ENCODE measurements at places on chromosomes 16 and 17.

- no peak for DNase-seq
Measured at GRCh38 chr16:74168445-74168844, 128.2 kb upstream of the PSMD7 start.

DNA sequence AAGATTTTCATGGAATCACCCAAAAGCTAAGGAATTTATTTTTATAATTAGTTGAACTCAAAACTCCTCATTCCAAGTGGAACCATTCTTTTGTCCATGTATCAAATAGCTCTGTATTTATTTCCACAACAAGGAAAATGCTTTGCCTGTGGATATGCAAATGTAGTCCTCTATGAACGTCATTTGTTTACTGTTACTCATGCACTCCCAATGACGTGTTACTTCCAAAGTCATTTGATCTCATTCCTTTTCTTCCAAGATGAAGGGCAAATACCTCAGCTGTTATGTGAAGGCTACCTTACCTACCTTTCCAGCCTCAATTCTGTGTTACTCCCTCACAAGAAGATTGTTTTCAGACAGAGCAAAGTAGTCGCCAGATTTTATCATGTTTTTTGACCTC lies 83.7 kb downstream of the ITFG1 start:
- no peak for DNase-seq

DNA sequence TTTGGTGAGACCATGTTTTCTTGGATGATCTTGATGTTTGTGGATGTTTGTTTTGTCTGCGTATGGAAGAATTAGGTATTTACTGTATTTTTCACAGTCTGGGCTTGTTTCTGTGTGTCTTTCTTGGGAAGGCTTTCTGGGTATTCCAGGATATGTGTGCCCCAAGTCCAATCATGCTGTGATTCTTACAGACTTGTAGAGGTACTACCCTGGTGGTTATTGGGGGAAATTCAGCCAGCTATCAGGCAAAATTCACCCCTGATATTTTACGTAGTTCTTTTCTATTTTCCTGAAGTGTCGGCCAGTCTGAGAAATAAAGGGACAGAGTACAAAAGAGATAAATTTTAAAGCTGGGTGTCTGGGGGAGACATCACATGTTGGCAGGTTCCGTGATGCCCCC lies 33.4 kb upstream of the ARL4D start:
- DNase-seq: no peak

DNA sequence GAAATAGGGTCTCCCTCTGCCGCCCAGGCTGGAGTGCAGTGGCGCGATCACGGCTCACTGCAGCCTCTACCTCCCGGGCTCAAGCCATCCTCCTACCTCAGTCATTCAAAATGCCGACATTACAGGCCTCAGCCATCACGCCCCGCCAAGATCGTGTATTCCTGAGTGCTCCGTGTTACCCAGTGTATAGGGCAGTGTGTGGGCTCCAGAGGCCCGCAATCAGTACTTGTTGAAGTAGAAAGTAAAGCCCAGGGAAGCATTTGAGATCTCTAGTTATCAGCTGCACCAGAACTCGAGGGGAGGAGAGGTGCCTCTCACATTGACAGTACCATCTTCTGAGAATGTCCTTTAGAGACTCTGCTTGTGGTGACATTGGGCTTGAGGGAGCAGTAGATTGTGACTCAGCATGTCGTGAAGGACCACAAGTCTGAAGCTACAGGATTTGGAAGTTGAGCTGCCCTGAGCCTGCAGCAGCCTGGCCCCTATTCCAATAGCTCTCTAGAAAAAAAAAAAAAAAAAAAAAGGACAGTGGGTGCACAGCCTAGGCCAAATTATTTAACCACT lies 1.1 kb upstream of the PRPSAP1 start:
- DNase-seq: no peak

- no peak for DNase-seq
Measured at GRCh38 chr17:76658242-76658662, 14.7 kb upstream of the ST6GALNAC1 start.

DNA sequence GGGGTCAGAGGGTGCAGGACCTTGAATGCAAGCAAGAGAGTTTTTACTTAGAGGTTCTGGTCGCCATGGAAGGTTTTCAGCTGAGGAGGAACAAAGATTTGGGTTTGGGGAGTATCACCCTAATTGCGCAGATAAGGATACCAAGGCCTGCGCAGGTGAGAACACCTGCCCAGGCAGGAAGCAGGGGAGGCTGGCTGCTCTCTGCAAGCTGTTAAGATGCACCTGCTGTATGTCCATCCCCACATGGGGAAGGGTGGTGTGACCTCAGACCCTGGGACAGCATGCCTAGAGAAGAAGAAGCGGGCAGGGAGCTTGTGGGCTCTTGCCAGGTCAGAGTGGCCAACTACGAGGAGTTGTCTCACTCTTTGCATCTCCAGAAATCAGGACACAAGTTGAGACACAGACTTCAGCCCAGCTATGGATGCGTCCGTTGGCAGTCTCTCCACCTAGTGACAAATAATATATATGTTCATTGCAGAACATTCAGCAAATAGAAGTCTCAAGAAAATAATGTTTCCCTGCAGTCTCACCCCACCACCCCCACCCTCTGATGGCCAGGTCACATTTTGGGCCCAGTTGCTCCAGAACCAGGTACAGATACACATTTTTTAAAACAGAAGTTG lies 77.7 kb downstream of the SREBF1 start:
- no peak for DNase-seq

GRCh38 chr17:57531648-57532504 lies 213.2 kb downstream of the CCDC182 start:
- no peak for DNase-seq

- DNase-seq: no peak
Measured at GRCh38 chr16:18983565-18984434, at the start of gene TMC7. TSS of gene TMC7 (plus strand) at chr16:18983934. CDS start at chr16:18984064, 130 bp downstream.

GRCh38 chr17:41101586-41102259 lies at the start of gene KRTAP4-16:
TSS of gene KRTAP4-16 (minus strand) at chr17:41102209. CDS start at chr17:41102209, 0 bp downstream.
- no peak for DNase-seq

DNA sequence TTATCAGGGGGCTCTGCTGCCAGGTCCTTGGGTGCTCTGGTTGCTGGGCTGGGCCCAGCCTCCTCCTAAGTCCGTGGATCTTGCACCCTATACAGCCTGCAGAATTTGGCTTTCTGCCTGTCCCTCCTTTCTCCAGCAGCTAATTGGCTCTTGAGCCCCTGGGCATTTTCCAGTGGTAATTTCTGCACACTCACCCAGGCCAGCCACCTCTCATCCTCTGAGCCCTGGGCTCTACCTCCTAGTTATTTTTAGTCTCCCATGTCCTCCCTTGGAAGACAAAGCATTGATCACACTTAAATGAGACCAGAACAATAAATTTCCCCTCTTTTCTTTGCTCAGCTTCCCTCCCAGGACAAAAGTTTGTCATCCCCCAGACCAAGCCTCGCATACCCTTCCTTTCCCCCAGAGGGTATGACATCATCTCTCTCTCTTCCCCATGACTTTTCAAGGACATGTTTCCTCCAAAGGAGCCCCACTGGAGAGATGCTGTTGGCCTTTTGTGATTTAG lies 38.1 kb downstream of the C17orf75 start:
- DNase-seq: no peak

DNA sequence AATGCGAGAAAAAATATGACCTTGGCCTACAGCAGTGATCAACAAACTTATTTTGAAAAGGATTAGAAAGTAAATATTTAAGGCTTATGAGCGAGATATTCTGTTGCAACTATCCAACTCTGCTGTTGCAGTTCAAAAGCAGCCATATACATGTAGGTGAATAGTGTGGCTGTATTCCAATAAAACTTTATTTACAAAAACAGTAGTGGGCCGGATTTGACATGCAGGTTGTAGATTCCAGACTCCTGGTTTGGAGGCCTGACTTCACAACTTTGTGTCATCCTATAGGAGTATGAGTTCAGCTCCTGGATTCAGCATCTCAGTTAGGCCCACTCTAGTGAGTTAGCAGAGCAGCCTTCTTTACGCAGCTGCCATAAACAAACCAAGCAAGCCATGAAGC lies 386.3 kb downstream of the CDH13 start:
- no peak for DNase-seq

DNA sequence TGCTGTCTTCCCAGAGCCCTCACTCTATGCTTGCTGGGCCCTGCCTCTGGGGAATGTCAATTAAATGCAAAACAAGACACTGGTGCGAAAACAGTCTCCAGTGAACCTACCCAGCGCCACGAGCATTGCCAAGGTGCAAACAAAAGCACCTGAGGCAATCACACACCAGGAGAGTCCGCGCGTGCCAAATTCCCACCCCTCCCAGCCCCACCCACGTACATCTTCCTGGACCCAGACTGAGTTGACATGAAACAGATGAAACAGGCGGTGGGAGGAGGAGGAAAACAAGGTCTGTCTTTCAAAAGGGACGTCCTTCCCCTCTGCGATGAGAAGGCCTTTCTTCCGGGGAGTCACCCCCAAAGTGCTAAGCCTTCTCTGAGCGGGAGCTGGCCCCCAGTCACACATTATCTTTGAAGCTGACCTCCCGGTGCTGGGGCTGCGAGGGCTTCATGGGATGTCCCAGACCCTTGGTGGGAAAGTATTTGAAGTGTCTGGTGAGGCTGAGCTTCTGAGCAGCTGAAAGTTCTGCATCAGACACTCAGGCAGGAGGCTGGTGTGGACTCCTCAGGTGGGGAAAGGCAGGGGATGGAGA lies 200.4 kb downstream of the AXIN2 start:
- no peak for DNase-seq

GRCh38 chr17:79991140-79991923 lies 44.3 kb downstream of the TBC1D16 start:
- DNase-seq: peak; percentile 95

DNA sequence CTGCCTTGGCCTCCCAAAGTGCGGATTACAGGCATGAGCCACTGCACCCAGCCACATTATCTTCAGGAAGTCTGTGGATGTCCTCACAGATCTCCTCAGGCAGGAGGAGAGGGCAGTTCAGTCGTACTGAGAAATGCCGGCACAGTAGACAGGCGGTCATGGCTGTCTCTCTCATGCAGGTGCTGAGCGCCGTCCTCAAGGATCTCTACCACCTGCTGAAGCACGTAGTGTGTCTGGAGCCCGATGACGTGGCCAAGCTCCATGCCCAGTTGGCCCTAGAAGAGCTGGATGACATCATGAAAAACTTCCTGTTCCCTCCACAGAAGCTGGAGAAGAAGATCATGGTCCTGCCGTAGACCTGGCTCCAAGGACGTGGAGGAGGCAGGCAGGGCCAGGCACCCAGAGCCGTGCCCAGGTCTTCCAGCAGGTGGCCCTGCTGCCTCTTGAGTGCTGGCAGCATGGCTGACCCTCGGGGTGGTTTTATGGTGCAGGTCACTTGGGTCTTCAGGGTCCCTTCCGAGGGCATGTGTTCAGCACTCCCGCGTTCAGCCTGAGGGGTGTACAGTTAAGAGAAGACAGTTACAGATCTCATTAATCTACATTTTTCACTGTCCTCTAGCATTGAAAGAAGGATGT lies 22.0 kb upstream of the HAS3 start:
- no peak for DNase-seq

- DNase-seq: no peak
Measured at GRCh38 chr17:28476076-28476865, 2.8 kb downstream of the SLC13A2 start.

Data from esophagus muscularis mucosa (tissue), 4 donors.